ENCODE measurements at places on chromosomes 6 and 20.

DNA sequence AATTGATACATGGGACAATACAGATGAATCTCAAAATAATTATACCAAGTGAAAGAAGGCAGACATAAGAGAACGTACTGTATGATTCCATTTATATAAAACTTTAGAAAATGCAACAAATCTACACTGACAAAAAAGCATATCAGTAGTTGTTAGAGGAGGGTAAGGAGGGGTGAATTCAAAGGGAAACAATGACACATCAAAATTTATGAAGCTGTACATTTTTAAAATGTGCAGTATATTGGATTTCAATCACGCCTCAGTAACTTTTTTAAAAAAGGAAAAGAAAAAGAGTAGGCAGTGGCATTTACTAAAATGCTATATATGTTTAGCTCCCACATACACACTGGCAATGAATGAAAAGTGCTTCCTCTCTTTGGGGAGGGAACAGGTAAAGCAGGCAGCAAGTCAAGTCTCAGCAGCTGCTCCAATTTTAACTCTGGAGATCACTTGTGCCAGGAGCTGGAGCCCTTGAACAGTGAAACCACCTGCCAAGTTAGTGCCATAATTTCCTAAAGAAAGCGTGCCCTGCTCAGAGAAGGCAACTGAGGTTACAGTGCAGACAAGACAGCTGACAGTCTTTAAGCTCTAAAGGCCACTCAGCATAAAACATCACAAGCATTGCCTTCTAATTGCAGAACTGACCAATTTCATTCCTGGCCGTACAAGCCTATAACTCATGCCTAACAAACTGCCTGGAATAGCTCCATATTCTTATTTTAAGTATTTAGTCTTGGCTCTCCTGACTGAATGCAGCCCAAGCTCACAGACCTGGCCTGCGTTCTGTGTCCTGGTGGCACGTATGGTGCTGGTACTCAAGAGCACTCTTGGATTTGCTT, 10.9 kb downstream of the FKBP1A start:
- no peak for DNase-seq

DNA sequence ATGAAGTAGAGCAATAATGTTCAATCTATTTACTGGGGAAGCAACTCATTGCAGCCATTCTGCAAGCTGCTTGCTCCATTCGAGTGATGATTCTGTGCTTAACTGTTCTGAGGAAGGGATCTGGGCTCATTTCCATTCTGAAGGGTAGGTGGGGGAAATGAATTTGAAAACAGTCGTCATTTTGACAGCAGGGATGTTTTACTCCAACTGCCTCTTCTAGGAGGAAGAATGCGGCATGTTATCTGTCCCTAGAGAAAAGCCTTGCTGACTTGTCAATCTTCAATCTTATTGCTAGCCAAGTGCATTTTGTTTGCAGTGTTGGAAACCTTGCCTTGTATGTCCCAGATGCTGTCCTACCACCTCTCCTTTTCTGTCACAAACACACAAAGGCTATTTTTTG, 105.9 kb downstream of the PRDM13 start:
- DNase-seq: no peak

DNA sequence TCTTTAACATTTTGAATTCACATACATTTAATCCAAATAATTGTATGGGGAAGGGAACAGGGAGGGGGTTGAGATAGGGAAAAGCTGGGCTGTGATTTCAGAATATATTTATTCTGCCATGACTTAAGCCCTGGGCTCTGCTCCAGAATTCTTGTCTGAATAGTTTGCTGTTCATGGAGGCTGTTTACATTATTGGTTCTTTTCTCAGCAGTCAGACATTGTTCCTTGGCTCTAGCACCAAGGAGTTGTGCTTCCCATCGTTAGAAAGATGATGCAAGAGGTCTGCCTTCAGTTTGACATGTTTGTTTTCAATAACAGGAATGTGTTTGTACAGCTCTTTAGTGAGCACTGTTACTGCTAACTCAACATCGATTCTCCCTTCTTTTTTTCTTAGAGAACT, 198.8 kb upstream of the CDYL start:
- no peak for DNase-seq

DNA sequence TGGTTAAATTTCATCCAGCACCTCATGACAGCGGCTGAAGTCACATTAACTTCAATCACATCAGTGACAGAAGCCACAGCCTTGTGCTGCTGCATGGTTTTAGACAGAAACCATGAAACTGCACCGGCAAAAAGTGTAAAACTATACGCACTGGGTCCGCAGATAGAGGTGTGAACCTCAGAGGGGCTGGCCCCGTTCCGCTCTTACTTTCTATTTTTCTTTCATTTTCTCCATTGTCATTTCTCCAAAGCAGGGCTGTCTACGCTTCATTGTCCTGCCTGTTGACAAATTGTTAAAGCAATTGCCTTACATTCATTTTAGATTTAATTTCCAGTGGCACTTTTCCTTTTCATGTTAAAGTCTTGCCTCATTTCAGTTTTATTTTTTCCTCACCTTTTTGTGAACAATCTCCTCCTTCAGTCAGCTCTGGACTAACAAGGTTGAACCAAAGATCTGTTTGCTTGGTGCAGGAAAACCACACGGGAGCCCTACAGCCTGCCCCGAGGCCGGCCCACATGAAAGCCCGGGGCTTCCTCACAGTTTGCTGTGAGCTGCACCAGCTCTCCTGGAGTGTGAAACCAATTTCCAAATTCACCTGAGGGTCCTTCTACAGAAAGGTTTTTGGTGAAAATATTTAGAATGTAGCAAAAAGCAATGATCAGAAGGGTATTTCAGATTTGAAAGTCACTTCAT, 63.7 kb downstream of the PRR18 start:
- DNase-seq: no peak

- no peak for DNase-seq
Observed at GRCh38 chr6:21611485-21611884, 17.9 kb downstream of the SOX4 start.

DNA sequence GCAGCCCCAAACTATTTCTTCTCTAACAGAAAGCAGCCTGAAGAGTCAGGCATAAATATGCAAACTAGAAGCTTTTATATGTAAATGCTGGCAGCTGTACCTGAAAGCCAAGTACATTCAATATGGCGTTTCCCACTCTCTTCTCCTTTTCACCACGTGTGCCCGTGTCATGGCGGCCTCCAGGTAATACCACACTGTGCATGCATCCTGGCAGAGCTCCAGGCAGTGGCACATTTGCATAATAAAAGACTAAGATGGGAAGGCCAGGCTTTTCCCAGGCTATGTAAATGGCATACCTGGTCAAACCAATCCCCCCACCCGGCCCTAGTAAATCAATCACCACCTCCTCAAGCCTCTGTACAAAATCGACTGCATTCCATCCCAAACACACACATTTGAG, 120.6 kb downstream of the MMUT start:
- DNase-seq: no peak

GRCh38 chr6:20365456-20365855, 36.2 kb upstream of the E2F3 start:
- no peak for DNase-seq

DNA sequence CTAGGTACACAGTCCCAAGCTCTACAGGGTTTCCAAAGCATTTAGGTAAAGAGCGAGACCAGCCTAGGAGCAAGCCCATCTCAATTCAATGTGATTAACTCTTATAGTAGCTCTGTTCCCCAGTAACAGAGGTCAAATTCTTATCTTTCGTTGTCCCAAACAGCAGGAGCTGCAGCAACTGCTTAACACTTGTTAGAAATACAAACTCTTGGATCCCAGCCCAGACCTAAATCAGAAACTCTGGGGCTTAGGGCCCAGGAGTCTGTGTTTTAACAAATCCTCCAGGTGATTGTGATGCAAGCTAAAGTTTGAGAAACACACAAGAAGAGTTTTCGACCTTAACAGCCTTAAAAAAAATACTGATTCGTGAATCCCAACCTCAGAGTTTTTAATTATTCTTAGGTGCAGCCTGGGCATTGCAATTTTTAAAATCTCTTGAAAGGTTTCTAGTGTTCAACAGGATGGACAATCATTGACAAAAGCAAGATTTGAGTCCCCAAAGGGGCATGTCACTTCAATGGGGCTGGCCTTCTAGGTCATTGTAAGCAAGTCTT, 127.4 kb upstream of the HCRTR2 start:
- DNase-seq: no peak
